Left renal pelvis (tissue), 4 donors: ENCODE measurements at places on chromosomes 1 and 21. TPM values are rescaled to one million over a fixed set of nuclear protein-coding genes. Genes with fewer than 3 reads are reported as not detected.

OR14I1 gene
- polyA plus RNA-seq: not detected

RUSC1 gene
- polyA plus RNA-seq: 40.6 TPM

BACE2 gene
- polyA plus RNA-seq: 27.4 TPM

DNA sequence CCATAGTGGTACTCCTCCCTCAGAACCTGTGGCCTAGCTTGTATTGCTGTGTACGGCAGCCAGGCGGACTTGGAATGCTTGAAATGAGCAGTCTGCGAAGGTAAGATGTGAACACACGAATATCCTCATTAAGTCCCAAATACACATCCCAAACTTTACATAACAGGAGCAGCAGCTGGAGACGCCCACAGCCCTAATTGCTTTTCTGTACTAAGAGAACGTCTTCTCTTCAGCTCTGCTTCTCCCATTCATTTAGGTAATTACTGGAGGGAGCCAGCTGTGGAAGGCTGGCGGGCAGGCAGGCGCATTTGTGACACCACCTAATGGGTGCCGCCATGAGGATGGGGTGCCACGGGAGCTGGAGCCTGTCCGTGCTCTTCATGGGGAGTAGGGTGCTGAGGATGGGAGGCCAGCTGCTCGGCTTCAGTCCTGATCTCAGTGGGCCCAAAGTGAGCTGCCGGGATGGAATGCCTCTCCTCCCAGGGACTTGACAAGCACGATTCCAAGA is 66.6 kb upstream of the POU3F1 start:
- DNase-seq: no peak

DNA sequence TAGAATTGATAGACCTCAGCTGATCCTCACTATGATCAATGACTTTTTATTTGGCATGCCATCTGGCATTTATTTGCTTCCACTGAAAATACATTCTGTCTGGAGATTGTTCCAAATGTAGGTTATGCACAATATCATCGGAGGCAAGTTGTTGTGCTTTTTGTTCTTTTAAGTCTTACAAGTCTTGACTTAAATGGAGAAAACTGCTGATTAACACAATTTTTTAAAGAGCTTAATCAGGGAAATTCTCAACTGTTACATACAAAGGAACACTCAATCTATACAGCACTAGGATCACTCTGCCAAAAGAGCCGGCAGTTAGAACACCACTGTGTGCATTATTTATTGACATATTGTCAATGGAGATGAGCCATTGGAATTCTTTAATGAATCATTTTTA is 19.2 kb downstream of the CYYR1 start:
- DNase-seq: no peak

- DNase-seq: no peak
Observed at GRCh38 chr1:183188240-183188639, 2.2 kb downstream of the LAMC2 start.

DNA sequence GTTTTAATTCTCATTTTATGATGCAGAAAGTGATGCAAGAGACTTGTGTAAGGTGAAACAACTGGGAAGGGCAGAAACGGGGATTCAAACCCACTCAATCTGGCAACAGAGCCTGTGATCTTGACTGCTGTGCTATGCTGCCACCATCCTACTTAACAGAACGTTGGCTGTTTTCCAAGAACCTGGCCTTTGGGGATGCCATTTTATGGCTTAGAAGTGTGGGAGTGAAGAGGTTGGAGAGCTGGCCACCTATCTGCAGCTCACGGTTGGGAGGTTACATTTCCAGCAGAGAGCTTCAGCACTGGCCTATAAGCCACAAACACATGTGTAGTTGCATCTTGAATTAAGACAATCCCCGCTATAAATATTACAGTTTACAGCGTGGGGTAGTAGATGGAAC is 235.3 kb downstream of the PRDM2 start:
- DNase-seq: no peak

GRCh38 chr1:183243161-183244050 is 57.3 kb downstream of the LAMC2 start:
- no peak for DNase-seq

- DNase-seq: no peak
Observed at GRCh38 chr1:181126871-181127587, 38.5 kb downstream of the IER5 start.
